Activated CD8-positive, alpha-beta memory T cell treated with anti-CD3 and anti-CD28 coated beads for 4 hours (primary cell): ENCODE measurements at places on chromosomes 1 and 21.
A peak's percentile ranks its signal among the peaks of the same experiment; 100 is the strongest.

- peak; percentile 76 for DNase-seq
Observed at GRCh38 chr1:9867408-9868243, 42.4 kb downstream of the CTNNBIP1 start.

- DNase-seq: no peak
Observed at GRCh38 chr1:68358439-68358838, 91.3 kb downstream of the RPE65 start.

- DNase-seq: no peak
Observed at GRCh38 chr1:60118085-60118484, 44.5 kb upstream of the C1orf87 start.

DNA sequence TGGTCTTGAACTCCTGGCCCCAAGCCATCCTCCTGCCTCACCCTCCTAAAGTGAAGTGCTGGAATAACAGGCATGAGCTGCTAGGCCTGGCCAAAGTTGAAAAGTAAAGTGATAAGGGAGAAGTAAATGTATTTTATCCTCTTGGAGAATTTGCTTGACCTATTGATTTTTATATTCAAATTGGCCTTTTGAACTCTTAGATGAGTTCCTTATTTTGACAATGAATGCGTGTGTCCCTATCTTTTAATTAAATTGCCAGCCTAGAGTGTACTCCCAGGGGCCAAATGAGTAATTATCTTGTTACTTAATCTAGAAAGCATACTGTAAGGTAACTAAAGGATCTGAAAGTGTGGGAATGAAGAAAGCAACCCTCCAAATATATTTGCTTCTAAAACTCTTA lies 11.4 kb downstream of the RNF11 start:
- no peak for DNase-seq

GRCh38 chr1:15141935-15142539 lies 11.5 kb upstream of the TMEM51 start:
- no peak for DNase-seq

DNA sequence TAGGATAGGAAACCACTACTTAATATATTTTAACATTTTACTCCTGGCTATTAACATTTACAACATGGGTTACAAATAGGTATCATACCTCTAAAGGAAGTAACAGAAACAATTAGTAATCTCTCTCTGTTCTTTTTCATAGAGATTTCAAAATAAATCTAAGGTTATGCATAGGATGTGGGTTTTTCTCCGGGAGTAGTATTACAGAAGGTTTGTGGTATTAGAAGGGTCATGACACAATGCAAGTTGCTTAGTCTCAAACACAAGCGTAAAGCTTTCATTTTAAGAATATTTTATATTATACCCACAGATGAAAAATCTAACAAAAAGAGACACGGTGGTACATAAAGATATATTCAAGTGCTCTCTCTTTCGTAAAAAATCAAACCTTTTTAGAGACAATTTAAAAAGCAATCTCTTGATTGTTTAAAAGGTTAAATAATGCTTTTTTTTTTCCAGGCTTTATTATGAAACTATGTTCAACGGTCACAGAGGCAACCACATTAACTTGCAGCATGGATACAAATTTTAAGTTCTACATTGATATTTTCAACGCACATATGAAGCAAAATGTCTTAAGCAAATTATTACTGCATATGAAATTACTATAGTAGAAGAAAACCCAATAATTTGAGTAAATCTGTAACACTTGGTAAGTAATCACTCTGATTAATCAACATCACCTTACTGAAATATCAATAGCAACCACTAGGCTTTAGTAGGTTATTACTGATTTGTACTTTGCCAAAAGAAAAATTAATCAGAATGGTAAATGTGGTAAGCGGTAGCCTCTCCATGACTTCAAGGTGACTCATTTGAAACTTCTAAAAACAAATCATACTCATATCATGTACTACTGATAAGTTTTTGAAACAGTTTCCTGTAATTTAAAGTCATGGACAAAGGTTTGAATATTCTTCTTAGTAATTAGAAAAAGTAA lies 97.4 kb upstream of the GFI1 start:
- DNase-seq: no peak

- DNase-seq: no peak
Observed at GRCh38 chr1:56585985-56586384, 6.6 kb upstream of the PLPP3 start.

DNA sequence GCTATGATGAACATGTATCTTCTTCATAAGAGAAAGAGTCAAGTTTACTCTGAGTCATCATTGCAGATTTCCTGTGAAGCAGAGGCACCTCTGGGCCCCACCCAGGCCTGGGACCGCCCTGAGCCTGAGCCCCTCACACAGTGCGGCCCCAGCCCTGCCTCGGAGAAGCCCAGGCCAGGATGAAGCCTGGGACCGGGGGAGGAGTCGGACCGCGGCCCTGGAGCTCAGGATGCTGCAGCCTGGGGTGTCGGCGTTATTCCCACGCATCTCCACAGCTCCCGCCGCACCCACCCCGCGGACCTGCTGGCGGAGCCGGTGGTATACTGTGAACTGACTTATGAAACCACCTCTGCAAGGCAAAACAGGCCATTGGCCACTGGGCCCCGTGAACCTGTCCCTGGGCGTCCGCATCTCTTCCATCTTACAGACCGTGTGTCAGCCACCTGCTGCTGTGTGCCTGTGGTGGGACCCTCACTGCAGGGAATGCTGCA lies 2.4 kb upstream of the COL6A1 start:
- DNase-seq: no peak

DNA sequence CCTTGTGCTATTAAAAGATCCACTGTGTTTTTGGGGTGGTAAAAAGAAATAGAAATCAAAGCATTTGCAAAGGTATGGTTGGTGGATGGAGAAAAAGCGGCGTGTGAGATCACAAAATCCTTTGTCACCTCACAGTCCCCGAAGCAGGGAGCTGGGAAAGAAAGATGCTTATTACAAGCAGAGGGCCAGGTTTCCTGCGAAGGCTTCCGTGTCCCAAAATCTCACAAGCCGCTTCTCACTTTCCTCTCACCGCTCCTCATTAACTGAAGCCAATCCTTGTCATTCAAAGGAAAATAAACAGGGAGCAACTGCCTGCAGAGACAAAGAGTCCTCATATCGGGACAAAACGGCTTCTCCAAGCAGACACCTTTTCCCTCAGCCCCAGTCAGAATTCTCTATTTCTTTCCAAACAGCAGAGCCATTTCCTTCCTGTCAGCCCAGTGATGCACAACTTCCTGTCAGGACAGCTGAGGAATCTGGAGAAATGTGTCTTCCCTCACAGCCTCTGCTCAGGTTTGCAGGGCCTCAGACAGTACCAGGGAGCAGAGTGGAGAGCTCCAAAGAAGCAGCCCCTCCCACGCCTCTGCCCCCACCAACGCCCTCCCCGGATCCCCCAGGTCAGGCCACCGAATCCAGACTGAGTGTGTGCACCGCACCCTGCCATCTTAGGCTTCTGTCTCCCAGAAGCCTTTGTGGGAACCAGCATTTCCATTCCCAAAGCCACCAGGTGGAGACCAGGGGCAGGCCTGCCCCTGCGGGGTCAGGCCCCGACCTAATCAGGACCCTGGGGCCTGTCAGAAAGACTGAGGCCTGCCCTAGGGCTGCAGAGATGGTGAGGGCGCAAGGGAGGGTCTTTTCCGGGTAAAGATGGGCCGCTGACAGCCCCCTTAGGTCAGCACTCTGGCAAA lies 29.6 kb downstream of the KCNN3 start:
- no peak for DNase-seq

- no peak for DNase-seq
Observed at GRCh38 chr1:4624801-4625200, 29.6 kb upstream of the AJAP1 start.

- DNase-seq: no peak
Observed at GRCh38 chr21:24729568-24729967, 877.7 kb downstream of the MRPL39 start.

DNA sequence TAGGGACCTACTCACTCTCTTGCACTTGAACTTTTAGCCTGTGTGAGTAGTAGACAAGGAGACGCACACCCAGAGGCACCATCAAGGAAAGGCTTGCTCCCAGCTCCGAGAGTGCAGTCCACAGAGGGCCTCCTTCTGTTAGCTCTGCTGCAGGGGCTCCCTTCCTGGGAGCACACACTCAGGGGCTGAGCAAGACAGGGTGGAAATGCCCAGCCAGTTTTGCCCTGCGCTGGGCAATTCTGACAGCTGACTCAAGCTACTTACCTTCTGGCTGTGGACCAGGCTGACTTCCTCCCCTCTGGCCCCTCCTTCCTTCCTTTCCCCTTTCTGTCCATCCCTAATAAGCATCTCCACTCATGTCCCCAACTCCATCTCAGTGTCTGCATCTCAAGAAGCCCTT lies 449.1 kb downstream of the PTPRU start:
- no peak for DNase-seq

DNA sequence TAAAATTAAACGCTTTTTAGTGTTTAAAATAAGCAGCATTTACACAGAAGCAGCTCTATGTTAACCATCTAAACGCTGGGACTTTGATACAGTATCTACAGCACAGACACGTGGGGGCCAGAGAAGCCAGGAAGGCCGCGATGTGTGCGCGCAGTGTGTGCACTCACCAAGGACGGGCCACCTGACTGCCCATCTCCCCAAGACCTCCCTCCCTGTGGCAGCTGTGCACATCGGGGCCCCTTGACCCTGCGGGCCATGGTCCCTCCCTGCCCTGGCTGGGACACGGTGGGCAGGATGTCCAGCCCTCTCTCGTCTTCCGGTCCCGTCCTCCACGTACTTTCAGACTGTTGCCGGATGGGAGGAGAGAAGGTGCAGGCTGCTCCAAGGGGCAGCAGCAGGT lies 4.2 kb downstream of the TAS1R3 start:
- DNase-seq: no peak

- DNase-seq: no peak
Observed at GRCh38 chr1:113593550-113594297, 165.6 kb downstream of the PHTF1 start.

DNA sequence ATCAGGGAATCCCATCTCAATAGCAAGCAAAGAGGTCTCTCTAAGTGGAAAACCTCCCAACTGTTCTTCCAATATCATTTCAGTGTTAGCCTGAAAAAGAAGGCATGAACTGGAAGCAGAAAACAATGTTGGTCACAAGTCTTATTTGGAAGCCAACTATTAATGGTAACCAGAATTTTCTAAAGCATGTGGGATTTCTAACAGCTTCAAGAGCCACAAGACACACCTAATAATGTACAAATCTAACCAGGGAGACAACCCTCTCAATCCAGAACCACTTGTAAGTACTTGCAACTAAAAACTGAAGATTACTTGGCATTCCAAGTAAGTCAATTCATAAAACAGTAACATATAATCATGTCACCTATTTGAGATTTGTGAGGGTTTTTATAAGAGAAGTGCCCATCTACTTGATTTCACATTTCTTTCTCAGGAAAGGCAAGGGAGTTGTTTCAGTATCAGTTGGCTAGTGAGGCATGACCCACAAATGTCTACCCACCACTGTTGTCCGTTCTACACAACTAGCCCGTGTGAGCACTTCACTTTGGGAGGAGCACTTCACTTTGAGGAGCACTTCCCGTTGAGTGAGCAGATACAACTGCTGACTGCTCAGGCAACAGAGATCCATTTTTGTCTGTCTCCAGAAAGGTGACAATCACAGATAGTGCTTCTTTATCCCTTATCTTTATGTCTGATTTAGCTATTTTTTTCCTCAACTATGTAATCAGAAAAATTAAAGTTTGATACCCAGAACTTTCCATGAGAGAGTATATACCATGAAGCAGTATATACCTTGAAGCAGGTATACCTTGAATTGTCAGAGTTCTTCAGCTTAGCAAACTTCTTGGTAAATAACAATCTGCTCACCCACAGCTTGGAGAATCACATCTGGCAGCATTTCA lies 11.1 kb downstream of the STX6 start:
- DNase-seq: no peak

DNA sequence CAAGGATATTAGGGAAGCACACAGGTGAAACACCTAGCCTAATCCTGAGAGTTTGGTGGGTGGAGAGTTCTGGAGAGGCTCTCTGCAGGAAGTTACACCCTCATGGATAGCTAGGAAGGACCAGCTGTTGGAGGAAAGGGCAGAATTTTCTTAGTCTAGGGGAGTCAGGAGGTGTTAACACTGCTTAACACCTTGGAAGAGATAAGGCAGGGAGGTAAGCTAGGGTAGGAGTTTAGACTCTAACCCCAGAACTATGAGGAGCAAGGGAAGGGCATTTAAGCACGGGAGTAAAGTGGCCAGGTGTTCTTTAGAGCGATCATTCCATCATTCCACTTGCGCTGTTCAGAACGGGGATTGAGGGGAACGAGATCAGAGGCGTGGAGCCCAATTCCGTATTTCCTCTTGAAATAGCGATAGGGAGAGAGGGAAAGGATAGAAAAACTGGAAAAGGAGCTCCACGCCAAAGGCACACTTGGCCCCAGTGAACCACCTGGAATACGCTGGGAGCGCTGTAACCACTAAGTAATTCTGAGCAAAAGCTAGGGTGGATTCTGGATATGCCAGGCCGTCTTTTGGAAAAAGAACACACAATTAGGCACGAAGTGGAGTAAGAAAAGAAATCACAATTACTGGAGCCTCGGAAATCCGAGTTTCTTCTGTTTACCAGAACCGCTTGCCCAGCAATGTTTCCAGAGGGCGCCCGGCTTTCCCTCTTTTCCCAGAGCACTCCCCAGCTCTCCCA lies 1.5 kb upstream of the GPR137B start:
- DNase-seq: no peak

DNA sequence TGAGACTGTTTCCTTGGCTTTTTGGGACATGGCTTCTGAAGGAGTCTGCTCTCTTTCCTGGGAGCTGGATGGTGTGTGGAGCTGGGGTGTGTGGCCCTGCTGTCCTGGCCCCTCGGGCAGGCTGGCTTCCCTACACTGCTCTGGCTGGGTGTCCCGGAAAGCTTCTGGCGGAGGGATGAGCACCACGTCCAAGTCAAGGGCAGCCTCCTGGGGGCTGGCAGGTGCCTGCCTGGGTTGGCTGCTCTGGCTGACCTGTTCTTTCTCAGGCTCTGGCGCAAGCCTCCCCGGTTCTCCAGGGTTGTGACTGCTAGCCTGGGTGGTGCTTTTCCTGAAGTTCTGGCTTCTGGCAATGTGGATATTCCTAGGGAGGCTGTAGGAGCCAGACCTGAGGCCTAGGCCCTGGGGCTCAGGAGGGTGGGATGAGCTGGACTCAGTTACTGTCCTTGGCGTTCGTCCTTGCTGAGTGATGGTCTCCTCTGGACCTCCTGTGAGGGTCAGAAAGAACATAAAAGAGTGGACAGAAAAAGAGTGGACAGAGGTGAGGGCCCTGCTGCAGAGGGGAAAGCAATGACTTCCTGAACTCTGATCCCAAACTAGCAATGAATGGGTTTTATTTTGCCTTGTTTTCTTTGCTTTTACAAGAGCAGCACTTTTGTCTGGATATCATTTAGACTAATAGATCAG lies 9.4 kb downstream of the C1orf116 start:
- no peak for DNase-seq

DNA sequence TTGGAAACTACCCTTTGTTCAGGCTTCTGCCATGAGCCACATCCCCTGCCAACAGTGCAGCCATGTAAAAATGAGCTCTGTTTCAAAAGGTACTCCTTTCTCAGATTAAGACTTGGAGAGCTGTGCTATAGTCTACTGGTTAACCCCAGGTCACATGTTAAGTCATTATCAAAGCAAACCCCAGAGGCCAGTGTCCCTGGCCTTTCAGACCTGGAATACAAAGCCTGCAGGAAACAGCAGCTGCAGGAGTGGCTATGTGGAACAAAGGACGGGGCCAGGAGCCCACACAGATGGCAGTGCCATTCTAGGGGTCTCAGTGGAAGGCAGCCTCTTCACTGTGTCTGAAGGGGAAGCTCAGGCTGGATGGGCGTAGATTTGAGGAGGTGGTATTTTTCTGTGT lies 6.7 kb downstream of the ZNF496 start:
- no peak for DNase-seq
